ENCODE measurements at places on chromosomes 12 and 14.

DNA sequence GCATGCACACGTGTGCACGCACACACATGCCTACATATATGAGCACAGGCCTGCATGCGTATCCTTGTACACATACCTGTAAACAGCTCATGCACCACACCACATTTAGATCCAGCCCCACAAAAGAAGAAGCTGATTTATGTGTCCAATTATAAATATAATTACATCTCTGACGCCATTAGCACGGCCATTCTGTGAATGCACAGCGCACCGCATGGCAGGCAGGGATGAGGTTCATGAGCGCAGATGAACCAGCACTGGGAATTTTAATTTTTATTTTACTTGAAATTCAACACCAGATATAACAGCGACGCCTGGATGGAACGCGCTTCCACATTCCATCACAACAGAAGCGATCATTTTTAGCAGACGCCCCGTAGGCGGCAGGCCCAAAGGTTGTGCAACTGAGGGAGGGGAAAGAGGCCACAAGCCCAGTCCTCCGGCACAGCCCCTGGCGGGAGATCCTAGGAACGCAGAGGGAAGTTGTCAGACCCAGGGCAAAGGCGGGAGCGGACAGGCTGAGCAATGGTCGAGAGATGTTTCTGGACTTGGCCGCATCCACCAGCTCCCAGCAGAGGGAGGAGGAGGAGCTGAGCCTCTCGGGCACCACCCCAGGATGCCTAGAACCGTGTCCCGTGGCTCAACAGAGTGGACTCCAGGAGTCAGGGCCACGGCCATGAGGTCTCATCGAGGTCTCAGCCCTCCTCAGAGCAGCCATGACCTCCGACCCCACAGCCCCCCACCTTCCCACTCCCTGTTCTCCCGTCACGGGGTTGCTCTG, 37.9 kb upstream of the GALNT9 start:
- no peak for DNase-seq

- DNase-seq, result no peak
These were observed 579 bp upstream of the BLOC1S1 start for GRCh38 chr12:55715169-55715764.

GRCh38 chr12:46483572-46484395, 111.2 kb upstream of the SLC38A2 start:
- no peak for DNase-seq

DNA sequence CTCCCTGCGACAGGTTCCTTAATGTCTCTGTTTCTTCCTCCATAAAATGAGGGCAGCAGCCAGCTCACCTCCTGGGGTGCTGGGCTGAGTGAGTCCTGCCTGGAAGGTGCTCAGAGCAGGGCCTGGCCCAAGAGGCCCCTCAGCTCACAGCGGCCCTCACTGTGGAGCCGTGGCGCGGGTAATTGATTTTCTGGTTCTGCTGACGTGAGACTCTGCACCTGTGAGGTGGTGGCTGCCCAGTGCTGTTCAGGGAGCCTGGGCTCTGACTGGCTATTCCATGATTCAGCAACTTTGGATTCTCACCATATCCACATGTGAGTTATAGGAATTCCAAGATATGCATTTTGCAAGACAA, 266.6 kb downstream of the ADGRD1 start:
- no peak for DNase-seq

GRCh38 chr12:65656156-65656882, 168.0 kb upstream of the HMGA2 start:
- DNase-seq, result no peak

GRCh38 chr14:103072595-103073366, 11.2 kb upstream of the LBHD2 start:
- no peak for DNase-seq

DNA sequence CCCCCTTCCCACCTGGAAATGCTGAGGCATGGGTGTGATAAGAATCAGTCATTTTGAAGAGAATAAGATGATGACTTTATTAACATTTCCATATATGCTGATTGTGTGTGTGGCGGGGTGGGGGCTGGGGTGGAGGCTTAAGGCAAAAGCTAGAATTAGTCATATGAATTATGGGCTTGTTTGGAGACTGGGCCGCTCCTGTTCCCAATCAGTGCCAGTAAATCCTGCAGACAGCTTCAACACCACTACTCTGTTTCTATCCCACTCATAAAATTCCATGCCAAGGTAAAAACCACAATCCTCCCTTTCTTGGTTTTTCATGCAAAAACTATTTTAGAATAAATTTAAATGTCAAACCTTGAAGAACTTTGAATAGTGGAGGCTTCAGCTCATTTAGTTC, 29.9 kb upstream of the SLC38A2 start:
- no peak for DNase-seq

DNA sequence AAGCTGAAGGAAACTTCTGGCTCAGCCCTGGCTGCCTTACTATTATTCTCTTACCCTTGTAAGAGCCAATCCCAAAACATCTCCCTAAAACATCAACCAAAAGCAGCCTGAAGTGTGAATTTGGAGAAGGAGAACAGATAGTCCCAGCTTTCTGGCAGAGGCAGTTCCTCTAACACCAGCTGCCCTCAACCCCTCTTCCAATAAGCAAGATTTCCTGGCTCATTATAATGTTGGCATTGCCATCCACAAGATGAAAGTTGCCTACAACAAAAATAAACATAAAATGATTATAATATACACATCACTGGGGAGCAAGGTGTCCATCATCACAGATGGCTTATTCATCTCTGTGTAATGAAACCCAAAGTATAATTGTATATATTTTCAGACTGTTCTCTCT, 352.5 kb upstream of the CCDC196 start:
- no peak for DNase-seq

- peak; percentile 64 for DNase-seq
These were observed at the start of gene NEMF for GRCh38 chr14:49852301-49853157. NEMF (minus strand) TSS chr14:49852788; CDS start chr14:49852753, 35 bp downstream.

DNA sequence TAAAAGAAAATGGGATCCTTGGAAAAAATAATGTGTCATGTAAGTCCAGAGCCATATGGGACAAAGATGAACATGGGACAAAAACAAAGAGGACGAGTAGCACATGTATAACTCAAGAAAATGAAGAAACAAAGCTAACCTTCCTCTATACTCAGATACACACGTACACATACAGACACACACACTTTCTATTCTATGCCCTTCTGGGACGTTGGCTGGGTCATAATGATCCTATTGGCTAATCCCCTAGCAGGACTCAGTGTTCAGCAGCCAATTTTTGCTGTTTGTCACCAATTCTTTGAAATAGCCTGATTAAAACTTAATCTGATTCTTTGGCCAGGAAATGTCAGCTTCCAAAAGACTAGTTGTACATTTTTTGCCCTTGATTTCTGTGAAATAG, 189.4 kb upstream of the FOXG1 start:
- DNase-seq, result no peak

GRCh38 chr12:19238540-19238939, 109.0 kb downstream of the PLEKHA5 start:
- no peak for DNase-seq

- no peak for DNase-seq
These were observed 91.3 kb downstream of the PRKD1 start for GRCh38 chr14:29836395-29836794.

GRCh38 chr12:26290565-26290964, 95.2 kb downstream of the SSPN start:
- no peak for DNase-seq

DNA sequence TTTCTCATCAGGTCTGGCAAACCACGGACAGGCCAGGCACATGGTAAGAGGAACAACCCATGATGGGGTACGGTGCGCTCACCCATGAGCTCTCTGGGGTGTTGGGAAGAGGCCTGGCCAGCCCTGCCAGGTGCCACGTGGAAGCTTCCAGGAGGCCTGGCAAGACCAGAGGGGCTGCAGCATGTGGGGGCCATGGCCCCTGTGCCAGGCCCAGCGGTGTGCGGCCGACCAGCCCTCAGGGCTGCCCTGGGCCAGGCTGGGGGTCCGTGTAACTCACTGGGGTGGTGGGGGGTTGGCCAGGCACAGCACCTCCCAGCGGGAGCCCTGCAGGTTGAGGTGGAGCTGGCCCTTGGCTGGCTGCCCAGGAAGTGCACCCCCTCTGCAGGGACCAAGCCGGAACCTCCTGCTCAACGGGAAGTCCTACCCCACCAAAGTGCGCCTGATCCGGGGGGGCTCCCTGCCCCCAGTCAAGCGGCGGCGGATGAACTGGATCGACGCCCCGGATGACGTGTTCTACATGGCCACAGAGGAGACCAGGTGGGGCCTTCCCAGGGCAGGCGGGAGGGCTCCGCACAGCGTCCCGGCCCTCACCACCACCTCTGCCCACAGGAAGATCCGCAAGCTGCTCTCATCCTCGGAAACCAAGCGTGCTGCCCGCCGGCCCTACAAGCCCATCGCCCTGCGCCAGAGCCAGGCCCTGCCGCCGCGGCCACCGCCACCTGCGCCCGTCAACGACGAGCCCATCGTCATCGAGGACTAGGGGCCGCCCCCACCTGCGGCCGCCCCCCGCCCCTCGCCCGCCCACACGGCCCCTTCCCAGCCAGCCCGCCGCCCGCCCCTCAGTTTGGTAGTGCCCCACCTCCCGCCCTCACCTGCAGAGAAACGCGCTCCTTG, 4.9 kb upstream of the CRIP2 start:
- DNase-seq, result no peak

DNA sequence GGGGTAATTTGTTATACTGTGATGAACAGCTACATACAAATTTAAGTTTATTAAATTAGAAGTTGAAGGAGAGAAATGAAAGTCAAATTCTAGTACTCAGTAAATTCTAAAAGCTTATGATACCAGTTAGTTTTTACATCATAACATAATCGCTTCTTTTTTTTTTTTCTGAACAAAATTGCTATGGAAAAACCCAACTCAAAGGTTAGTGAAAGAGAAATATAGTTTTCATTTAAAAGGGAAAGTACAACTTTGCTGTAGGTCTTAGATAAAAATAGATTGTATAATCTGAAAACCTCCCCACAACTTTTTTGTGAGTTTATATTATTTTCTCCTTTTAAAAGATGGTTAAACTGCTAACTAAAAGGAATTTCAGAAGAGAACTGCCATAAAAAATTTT, 53.7 kb upstream of the LRRK2 start:
- DNase-seq, result no peak

GRCh38 chr12:64010069-64010686, 165.7 kb downstream of the SRGAP1 start:
- no peak for DNase-seq

- DNase-seq, result no peak
These were observed 583 bp upstream of the LEMD3 start for GRCh38 chr12:65168681-65169319.

DNA sequence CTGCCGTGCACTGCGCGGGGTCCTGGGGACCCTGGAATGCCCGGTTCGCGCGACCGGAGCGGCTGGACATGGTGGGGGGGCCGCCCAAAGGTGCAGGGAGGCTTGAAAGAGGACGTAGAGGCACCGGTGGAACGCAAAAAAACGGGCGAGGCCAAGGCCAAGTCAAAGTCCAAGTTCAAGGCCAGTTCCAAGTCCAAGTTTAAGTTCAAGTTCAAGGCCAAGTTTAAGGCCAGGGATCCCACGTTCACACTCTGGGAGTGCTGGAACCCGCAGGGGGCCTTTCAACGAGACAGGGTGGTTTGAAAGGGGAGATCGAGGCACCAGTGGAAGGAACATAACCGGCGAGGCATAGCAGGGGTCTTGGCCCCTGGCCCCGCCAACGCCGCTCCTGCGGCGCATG, 317.6 kb downstream of the ALG10 start:
- no peak for DNase-seq

GRCh38 chr12:57479376-57480115, at the start of gene ARHGAP9:
ARHGAP9 (minus strand) TSS chr12:57479866; CDS start chr12:57479406, 460 bp downstream.
- no peak for DNase-seq

- no peak for DNase-seq
These were observed 29.5 kb upstream of the RHOJ start for GRCh38 chr14:63174760-63175191.

DNA sequence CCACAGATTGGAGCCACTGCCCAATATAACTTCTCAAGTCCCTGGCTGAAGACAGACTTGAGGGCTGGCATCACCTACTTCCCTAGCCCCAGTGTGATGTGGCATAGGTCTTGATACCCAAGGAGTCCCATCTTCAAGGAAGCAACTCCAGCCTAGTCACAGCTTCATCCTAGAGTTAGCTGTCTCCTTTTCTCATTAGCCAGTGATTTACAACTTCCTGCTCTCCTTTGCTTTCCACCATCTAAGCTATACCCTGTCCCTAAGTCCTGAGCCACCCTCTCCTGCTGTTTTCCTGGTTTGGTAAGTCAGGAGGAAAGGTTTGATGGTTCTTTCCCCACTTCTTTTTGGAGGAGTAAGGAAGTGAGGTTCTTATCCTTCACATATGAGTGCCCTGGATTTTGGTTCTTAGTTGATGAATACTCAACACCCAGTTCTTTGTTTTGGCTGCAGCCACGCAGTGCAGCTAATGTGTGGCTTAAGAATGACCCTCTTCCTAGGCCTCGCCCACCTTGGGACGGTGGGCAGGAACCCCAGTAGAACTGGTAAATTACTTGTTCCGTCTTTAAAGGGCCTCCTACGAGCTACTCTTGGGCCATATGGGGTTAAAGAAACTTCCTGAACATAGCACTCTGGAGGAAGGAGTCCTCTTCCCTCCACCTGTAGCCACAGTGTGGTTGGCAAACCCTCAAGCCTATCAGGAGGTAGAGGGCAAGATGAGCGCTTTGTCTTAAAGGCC, 3.9 kb upstream of the GPX2 start:
- DNase-seq, result no peak

GRCh38 chr12:124458220-124458991, 109.0 kb downstream of the NCOR2 start:
- DNase-seq, result no peak

DNA sequence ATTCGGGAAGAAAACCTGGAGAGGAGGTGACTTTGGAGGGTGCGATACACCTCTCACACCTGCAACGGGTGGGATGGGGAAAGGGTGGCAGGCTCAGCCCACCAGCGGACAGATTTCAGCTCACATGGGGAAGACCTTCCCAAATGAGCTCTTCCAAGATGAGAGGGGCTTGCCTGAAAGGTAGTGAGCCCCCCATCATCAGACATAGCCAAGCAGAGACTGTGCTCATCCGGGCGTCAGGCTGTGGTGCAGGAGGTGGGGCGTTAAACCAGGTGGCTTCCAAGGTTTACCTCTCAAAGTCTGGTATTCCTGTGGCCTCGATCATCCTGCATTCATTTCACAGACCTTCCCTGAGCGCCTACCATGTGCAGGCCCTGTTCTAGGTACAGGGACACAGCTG, 105.4 kb upstream of the FKBP4 start:
- DNase-seq, result no peak

DNA sequence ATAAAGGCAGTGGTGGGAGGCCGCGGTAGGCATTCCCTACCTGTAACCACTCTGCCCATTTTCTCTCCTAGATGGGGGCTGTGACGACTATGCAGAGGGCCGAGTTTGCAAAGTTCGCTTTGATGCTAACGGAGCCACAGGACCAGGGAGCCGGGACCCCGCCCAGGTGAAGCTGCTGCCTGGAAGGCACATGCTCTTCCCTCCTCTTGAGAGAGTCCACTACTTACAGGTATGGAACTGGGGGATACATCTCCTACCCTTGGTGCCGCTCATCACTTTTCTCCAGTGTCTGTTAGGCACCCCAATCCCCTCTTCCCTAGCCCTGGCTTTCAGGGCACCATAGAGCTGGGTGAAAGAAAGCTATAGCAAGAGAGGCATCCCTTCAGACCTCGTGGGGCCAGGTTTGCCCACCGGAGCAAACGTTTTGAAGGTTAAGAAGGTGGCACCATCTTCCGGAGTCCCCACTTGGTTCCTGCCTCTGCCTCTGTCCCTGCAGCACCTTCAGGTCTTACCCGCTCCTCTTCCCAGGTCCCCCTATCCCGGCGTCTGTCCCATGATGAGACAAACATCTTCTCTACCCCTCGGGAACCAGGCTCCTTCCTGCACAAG, 2.0 kb upstream of the P3H3 start:
- DNase-seq, result no peak
